ENCODE measurements at places on chromosomes 2 and 18. TPM values are rescaled to one million over a fixed set of nuclear protein-coding genes. Genes with fewer than 3 reads are reported as not detected.

DNA sequence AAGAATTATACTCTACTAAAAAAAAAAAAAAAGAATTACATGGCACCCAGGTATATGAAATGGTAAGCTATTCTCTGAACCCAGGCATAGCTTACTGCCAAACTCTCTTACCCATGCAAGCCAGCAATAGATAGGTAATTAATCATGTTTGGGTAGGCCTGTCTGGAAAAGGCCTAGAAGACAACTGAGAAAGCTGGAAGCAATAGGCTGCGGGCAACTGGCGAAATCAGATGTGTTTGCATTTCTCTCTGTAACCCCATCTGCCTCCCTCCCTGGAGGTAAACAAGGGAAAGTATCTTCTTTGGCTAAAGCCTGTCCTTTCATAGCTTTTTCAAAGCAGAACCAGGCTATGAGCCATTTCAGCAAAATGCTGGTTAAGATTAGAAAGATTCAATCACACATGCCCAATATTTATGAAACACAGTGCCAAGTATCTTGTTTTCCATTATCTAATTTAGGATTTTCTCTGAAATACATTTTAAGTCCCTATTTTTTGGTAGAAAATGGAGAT is 934.8 kb upstream of the DDX18 start:
- no peak for DNase-seq

GRCh38 chr18:61173554-61173953 is 159.7 kb upstream of the CDH20 start:
- DNase-seq, result no peak

SF3B1 gene
- total RNA-seq, result 182 TPM

- DNase-seq, result no peak
Observed at GRCh38 chr2:166344286-166345113, 31.2 kb downstream of the SCN9A start.

- DNase-seq, result no peak
Observed at GRCh38 chr2:172119089-172119488, 16.4 kb upstream of the DLX2 start.

TUBA3E gene
- not detected for total RNA-seq

DNA sequence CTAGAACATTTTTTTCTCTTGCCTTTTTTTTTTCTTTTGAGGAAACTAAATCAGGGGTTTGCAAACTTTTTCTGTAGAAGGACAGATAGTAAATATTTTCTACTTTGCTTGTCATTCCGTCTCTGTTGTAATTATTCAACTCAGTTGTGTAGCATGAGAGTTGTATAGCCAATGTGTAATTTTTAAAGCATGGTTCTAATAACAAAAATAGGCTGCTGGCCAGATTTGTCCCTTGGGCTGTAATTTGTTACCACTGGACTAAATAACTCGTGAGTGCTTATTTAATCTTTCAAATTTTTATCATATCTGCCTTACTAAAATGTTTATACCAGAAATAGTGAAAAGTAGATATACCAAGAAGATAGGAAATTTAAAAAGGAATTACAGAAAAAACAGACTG is 43.0 kb downstream of the CCDC148 start:
- no peak for DNase-seq

DNA sequence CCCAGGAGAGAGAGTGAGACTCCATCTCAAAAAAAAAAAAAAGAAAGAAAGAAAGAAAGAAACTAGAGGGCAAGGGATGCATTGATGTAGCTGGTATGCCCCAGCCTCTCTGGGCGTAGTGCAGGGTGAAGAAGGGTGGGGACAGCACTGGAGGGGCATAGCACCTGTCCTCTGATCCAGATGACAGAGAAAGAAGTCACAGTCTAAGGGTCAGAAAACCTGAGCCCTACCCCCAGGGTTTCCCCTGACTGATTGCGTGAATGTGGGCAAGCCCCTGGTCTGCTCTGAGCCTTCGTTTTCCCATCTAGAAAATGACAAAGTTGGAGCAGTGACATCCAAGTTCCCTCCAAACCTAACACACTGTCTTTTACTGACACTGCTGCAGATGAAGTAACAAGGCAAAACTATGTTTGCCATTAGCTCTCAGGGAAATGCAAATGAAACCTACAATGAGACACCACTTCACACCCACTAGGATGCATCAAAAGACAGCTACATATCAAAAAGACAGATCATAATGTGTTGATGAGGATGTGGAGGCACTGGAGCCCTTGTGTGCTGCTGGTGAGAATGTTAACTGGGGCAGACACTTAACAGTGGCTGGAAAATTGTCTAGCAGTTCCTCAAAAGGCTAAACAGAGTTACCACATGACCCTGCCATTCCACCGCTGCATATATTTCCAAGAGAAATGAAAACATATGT is 19.5 kb upstream of the YWHAQ start:
- DNase-seq, result no peak

- DNase-seq, result no peak
Observed at GRCh38 chr18:74950479-74950878, 258.5 kb downstream of the PTGR3 start.

DNA sequence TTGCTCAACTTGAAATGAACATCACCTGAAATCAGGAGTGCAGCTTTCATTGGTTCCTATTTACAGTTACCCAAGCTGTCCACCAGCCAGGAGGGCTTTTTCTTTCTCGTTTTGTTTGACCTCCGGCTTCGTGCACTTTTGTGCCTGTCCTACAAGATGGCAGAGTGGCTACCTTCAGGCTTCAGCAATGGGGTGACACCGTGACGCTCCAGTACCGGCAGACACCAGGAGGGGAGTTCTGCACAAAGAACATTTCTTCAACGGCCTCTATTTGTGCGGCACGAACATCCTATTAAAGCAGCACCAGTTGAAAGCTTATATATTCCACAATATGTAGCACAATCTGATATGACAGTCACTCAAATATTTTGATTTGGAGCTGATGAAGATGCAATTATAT is 18.3 kb downstream of the RNASEH1 start:
- no peak for DNase-seq

DNA sequence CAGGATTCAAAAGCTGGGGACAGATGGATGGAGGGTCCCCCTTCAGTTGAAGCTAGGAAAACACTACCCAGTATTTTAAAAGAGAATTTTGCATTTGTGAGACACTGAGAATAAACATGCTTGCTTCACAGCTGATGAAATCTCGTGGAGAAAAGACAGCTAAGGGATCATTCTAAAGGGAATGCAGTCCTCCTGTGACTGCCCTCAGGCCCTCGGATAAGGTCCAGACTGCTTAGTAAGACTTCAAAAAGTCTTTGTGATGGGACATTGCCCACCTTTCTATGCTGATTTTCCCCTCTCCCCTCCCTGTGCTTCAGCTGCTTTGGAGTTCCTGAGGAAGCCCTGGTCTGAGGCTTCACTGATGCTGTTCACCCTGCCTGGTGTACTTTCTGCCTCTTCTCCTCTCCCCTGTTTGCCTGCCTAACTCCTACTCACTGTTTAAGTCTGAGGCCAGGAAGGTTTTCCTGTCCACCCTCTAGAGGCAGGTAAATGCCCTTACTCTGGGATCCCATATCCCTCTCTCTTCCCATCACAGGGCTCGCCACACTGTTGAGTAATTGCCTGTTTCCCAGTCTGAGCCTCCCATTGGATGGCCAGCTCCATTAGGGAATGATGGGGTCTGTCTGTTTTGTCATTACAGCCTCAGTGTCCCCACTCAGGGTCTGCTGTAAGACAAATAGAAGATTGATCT is 26.6 kb downstream of the POLE4 start:
- no peak for DNase-seq

Data from K562 (cell line).